ENCODE measurements at places on chromosomes 3 and 15. TPM values are rescaled to one million over a fixed set of nuclear protein-coding genes. Genes with fewer than 3 reads are reported as not detected.

GRCh38 chr3:109532257-109533216, 195.2 kb upstream of the DPPA4 start:
- peak; percentile 62 for DNase-seq

GRCh38 chr3:115301364-115301860, 154.3 kb upstream of the ZBTB20 start:
- no peak for DNase-seq

DNA sequence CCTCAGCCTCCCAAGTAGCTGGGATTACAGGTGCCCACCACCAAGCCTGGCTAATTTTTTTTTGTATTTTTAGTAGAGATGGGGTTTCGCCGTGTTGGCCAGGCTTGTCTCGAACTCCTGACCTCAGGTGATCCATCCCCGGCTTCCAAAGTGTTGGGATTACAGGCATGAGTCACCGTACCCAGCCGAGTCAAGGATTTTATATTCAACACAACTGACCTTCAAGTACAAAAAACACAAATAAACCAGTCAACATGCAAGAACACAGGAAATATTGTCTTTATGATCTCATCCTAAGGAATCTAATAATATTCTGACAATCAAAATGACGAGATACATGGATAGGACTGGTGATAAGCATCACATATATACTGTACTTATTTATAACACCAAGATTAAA, 37.9 kb downstream of the TJP1 start:
- DNase-seq: no peak

- no peak for DNase-seq
These were observed 8.1 kb downstream of the RMDN3 start for GRCh38 chr15:40746916-40747418.

The SH3BP5 gene
- 4.4 TPM for total RNA-seq

- DNase-seq: no peak
These were observed 6.8 kb upstream of the TMF1 start for GRCh38 chr3:69058947-69059224.

DNA sequence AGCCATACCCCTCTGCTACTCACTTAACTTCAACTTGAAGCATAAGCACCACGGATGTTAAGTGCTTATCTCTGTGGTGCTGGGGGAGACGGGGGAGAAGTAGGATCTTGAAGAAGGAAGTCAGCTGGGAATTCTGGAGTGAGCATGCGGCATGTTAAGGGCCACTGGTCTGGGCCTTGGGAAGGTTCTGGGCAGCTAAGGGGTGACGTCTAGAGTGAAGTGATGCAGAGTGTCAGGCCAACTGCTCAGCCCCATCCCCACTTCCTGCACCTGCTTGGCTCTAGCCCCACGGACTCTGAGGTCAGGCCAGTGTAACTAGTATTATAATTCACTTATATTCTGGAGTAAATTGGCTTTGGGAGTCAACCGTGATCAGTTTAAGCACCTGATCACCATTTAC, 228.6 kb downstream of the FMN1 start:
- DNase-seq: no peak

The P3H2 gene
- total RNA-seq: not detected

The ACTC1 gene
- not detected for total RNA-seq

The CIDEC gene
- not detected for total RNA-seq

- DNase-seq: no peak
These were observed 3.2 kb upstream of the AGBL1 start for GRCh38 chr15:86076468-86076867.

DNA sequence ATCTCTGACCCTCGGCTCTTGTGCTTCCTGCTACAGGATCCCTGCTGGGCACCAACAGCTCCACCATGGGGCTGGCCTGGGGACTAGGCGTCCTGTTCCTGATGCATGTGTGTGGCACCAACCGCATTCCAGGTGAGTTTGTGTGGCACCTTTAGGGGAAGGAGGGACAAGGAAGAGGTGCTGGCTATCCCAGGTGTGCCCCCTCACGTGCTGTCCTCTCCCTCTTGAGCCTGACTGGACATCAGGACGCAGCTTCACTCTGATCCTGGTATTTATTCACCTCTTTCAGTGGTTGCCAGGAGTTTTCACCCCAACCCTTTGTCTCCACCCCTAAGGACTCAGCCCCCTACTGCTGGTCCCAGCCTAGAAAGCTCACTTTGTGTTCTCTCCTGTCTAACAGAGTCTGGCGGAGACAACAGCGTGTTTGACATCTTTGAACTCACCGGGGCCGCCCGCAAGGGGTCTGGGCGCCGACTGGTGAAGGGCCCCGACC, 960 bp downstream of the THBS1 start:
- DNase-seq: no peak

The KCNMB2 gene
- not detected for total RNA-seq

The NRG4 gene
- total RNA-seq: not detected

GRCh38 chr15:100570275-100570674, 31.7 kb downstream of the LINS1 start:
- no peak for DNase-seq

The SPESP1 gene
- not detected for total RNA-seq

- no peak for DNase-seq
These were observed 114.4 kb downstream of the NR2F2 start for GRCh38 chr15:96444865-96445264.

DNA sequence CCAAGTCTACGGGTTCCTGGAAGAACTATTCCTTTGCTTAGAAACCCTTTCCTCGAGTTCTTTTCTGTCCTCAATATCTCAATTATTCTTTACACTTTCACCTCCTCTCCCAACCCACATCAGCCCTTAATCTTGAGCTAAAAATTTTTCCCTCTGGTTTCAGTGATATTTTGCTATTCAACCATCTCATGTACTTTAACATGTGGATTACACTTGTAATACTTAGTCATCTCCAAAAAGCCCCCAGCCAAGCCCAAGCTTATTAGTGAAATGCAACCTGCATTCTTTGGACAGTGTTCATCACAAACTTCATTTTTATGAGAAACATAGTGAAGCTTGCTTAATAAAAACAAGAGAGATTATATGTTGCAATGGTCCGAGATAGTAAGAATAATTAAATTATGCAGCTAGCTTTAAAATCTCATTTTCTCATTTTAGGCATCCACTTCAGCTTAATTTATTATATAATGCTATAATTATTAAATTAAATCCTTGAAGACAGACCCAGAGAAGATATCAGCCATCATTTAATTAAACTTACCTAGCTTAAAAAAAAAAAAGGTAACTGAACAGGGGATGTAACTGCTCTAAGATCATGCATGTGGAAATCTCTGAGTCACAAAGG, 534.5 kb upstream of the TBL1XR1 start:
- no peak for DNase-seq

- DNase-seq: no peak
These were observed 57.3 kb upstream of the RNF7 start for GRCh38 chr3:141680620-141681389.

The SPTSSB gene
- not detected for total RNA-seq

The C3orf85 gene
- not detected for total RNA-seq

The RLBP1 gene
- total RNA-seq: not detected
